ENCODE measurements at places on chromosomes 13 and 19. TPM values are rescaled to one million over a fixed set of nuclear protein-coding genes. Genes with fewer than 3 reads are reported as not detected.

MKNK2 gene
- 7.4 TPM for polyA plus RNA-seq

CD37 gene
- polyA plus RNA-seq, result 9.6 TPM

COL4A2 gene
- polyA plus RNA-seq, result 57.6 TPM

MAMSTR gene
- polyA plus RNA-seq, result 1.9 TPM

MAP3K10 gene
- polyA plus RNA-seq, result not detected

ATP8A2 gene
- 25.3 TPM for polyA plus RNA-seq

VSIG10L gene
- polyA plus RNA-seq, result 0.81 TPM

HPN gene
- 0.13 TPM for polyA plus RNA-seq

PODNL1 gene
- polyA plus RNA-seq, result not detected

All from Purkinje cell (primary cell).